WTC11 (cell line): ENCODE measurements at places on chromosomes 5 and 9. TPM values are rescaled to one million over a fixed set of nuclear protein-coding genes. Genes with fewer than 3 reads are reported as not detected.

GRCh38 chr9:85904975-85905374 lies 36.0 kb upstream of the NAA35 start:
- no peak for DNase-seq
- H3K4me3 ChIP-seq: no peak overlapping the region
- no peaks in the 10 kb centered on the region for H3K36me3 ChIP-seq
- H3K4me1 ChIP-seq: no peaks in the 10 kb centered on the region
- H3K27ac ChIP-seq: no peak overlapping the region

DNA sequence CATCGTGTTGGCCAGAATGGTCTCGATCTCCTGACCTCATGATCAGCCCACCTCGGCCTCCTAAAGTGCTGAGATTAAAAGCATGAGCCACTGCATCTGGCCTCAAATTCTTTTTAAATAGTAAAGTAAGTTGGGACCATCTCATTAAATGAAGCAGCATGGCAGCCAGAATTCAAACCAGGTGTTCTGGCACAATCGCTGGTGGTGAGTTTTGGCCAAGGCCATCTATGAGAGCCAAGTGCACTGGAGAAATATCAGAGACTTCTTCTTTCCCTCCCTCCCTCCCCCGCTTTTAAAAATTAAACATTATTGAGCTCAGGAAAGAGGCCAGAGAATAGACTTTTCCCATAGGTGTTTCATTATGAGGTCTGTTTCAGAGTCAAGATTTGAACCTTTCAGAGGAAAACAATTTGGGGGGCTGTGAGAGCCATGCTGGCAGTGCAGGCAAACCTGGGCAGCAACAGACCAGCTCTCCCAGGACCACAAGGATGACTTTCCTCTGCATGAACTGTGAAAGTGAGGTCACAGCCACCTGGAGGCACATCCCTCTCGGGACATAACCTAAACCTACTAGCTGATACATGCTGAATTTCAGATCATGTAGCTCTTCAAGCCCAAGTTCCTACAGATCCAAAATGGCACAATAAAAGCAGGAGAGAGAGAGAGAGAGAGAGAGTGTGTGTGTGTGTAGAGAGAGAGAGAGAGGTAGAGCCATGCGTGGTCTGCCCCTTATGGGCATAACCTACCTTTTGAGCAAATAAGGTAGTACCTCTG lies 94.6 kb upstream of the DMRT1 start:
- peaks cover 38% of the 10 kb centered on the region for H3K36me3 ChIP-seq
- no peaks in the 10 kb centered on the region for H3K27me3 ChIP-seq
- no peak overlapping the region for H3K4me3 ChIP-seq
- H3K4me1 ChIP-seq: peaks cover 29% of the 10 kb centered on the region
- H3K27ac ChIP-seq: 0 out of 2 replicates have a peak overlapping the region, but pooled peaks have one; percentile 13

- DNase-seq: no peak
- no peak overlapping the region for H3K27ac ChIP-seq
- H3K36me3 ChIP-seq: peaks cover 77% of the 10 kb centered on the region
- H3K4me1 ChIP-seq: peaks cover 12% of the 10 kb centered on the region
These were observed 43.7 kb downstream of the TEX10 start for GRCh38 chr9:100308965-100309564.

- peaks cover 28% of the 10 kb centered on the region for H3K4me1 ChIP-seq
- no peak overlapping the region for H3K27ac ChIP-seq
- H3K4me3 ChIP-seq: no peak overlapping the region
These were observed 110.8 kb downstream of the PSAT1 start for GRCh38 chr9:78407636-78408312.

DNA sequence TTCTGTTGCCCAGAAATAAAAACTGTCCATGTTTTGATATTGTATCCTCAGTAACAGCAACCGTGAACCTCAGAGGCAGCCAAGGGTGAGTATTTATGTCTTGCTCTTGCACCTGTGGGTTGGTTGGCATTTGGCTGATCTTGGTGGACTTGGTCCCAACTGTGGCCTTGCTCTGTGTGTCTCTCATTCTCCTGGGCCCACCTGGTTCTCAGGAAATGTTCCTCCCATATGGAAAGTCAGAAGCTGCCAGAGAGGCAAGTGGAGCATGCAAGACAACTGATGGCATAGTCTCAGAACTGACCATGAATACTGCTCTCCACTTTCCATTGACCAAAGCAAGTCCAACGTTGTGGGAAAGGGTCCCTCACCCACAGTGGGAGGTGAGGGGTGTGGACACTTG lies 13.6 kb upstream of the NINJ1 start:
- H3K27me3 ChIP-seq: no peaks in the 10 kb centered on the region
- no peaks in the 10 kb centered on the region; the same call in 1 of the 2 replicates for H3K36me3 ChIP-seq
- H3K4me3 ChIP-seq: no peak overlapping the region
- DNase-seq: no peak
- peaks cover 6% of the 10 kb centered on the region for H3K4me1 ChIP-seq
- no peak overlapping the region for H3K27ac ChIP-seq

CSNK1A1 gene
- total RNA-seq: 265 to 276 TPM (median 269 TPM) in 3 replicates

DNA sequence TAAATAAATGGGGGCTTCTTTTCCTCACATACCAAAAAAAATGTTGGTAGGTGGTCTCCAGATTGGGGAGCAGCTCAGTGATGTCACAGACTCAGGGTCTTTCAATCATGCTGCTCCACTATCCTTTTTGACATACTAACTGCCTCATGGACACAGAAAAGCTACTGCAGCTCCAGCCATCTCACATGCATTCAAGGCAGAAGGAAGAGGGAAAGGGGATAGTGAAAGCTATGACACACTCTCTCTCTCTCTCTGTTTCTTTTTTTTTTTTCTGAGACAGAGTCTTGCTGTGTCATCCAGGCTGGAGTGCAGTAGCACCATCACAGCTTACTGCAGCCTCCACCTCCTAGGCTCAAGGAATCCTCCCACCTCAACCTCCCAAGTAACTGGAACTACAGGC lies 7.9 kb upstream of the ADGRD2 start:
- H3K27me3 ChIP-seq: peaks cover 17% of the 10 kb centered on the region
- no peak overlapping the region for H3K27ac ChIP-seq
- no peak overlapping the region for H3K4me3 ChIP-seq
- no peaks in the 10 kb centered on the region for H3K36me3 ChIP-seq
- no peak for DNase-seq

DNA sequence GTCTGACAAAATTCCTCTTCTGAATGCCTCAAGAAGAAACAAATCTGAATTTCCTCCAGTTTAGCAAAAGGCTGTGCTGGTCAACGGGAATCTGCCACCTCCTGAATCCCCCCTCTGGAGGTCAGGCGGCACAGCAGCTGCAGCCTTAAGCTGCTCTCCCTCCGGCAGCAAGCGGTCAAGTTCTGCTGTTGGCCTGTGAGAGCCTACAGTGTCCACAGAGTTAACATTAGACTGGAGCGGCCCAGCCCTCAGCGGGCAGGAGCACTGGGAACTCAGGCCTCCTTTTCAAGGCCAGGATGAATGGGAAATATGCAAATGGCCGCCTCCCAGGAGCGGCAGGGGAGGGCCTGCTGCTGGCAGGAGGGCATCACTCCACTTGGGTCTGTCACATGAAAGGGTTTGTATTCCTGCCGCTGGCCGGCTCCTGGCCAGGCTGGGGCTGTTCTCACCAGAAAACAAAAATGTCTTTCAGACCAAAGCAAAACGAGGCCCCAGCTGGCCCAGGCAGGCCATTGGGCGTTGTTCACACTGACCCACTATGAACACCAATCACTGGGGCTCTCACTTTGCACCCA lies 8.2 kb downstream of the ACSL6 start:
- H3K36me3 ChIP-seq: no peaks in the 10 kb centered on the region
- DNase-seq: peak; percentile 68
- no peak overlapping the region for H3K4me3 ChIP-seq

TMEM250 gene
- total RNA-seq: 39.4 to 41.0 TPM (median 39.5 TPM) in 3 replicates

DNA sequence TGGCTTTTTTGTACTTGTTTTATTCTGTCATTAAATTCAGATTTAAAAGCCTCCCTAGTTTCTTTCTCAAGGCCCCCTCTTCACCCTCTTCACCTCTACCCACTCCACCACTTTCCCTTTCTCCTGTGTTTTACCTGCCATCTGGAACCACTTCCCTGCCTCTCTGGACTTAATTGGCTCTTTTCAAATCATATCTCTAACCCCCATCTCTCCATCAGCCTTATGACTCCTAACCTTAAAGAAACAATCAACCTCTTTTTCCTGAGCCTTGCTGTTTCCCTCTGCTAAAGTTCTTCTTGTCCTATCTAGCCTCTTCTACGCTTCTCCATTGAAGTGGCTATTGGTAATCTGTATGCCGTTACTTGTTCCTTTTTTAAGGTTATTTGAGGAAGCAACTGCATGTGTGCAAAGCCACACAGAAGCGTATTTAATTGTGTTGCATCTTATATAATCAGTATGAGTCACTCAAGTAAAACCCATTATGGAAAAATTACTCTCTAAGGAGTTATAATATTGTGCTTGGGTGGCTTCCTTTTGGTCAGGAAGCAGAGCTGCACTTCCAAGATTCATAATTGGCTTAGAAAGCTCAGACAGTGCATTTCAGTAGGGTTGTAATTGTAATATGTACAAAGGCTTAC lies 653.6 kb upstream of the ITGA1 start:
- no peak for DNase-seq
- no peak overlapping the region for H3K27ac ChIP-seq
- H3K27me3 ChIP-seq: no peaks in the 10 kb centered on the region
- H3K4me3 ChIP-seq: no peak overlapping the region
- H3K36me3 ChIP-seq: no peaks in the 10 kb centered on the region

FOXD4L6 gene
- not detected in 3 replicates for total RNA-seq

CBY3 gene
- total RNA-seq: 0.25 to 0.37 TPM (median 0.25 TPM) in 3 replicates

GRCh38 chr9:15010581-15010980 lies 100.4 kb upstream of the FREM1 start:
- DNase-seq: no peak
- no peaks in the 10 kb centered on the region for H3K4me1 ChIP-seq
- no peaks in the 10 kb centered on the region for H3K36me3 ChIP-seq
- H3K27ac ChIP-seq: no peak overlapping the region

DNA sequence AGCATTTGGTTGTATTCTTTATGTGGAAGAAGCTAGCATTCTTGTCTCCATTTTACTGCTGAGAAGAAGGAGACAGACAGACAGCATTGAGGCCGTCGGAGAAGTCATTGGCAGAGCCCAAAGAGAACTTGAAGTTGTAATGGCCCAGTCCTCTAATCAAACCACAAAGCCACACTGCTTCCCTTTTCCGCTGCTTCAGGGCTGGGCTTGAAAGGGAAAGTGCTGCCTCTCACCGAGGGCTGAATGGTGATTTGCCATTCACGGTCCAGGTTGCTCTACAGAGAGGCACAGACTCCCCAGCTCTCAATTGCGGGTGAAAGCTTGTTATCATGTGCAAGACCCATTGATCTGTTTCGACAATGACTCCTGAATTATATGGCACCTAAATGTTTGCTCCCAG lies 25.6 kb upstream of the POU4F3 start:
- H3K4me1 ChIP-seq: peaks cover 4% of the 10 kb centered on the region
- H3K4me3 ChIP-seq: no peak overlapping the region
- no peaks in the 10 kb centered on the region for H3K36me3 ChIP-seq
- DNase-seq: no peak

IL9 gene
- not detected in 3 replicates for total RNA-seq

- no peaks in the 10 kb centered on the region for H3K4me1 ChIP-seq
- DNase-seq: no peak
- H3K4me3 ChIP-seq: no peak overlapping the region
- no peak overlapping the region for H3K27ac ChIP-seq
- H3K36me3 ChIP-seq: no peaks in the 10 kb centered on the region; the same call in 1 of the 2 replicates
These were observed 16.2 kb upstream of the FSD1L start for GRCh38 chr9:105431424-105432246.

DNA sequence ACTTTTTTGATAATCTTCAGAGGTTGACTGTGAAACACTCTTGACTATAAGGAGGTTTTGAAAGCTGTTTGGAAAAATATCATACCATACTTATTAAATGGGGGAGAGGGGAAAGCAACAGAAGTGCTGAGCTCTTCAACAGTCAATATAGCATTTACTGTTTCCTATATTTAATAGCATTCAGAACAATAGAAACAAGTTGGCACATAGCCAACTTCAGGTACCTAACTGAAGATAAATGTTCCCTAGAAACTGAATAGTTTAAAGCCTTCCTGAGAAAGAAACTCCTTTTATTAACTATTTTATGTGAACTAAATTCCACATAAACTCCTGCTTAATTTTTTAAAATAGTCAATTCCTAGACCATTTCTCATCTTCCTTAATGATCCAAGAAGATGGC lies 26.3 kb downstream of the SLC31A1 start:
- no peak overlapping the region for H3K27ac ChIP-seq
- peaks cover 4% of the 10 kb centered on the region; the same call in 1 of the 2 replicates for H3K4me1 ChIP-seq
- no peak overlapping the region for H3K4me3 ChIP-seq
- H3K27me3 ChIP-seq: no peaks in the 10 kb centered on the region
- DNase-seq: no peak

DNA sequence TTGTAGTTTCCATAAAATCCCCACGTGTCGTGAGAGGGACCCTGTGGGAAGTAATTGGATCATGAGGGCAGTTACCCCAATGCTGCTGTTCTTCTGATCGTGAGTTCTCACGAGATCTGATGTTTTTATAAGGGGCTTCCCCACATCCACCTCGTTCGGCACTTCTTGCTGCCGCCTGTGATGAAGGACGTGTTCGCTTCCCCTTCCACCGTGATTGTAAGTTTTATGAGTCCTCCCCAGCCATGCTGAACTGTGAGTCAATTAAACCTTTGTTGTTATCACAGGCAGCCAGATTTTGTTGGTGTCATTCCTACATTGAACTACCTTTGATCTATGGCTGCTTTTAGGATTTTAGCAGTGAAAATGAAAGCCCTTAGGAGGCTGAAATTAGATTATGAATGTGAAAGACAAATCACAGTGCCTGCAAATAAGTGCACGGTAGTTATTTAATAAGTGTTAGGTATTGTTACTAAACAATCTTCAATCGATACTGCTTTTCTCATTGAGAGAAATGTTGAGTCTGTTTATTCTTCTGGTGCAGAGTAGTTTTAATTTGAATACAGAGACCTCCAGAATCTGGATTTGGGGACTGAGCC lies 68.0 kb upstream of the C6 start:
- DNase-seq: no peak
- peaks cover 31% of the 10 kb centered on the region for H3K4me1 ChIP-seq
- no peak overlapping the region for H3K4me3 ChIP-seq
- H3K27me3 ChIP-seq: no peaks in the 10 kb centered on the region

BTNL3 gene
- total RNA-seq: not detected in 3 replicates

DNA sequence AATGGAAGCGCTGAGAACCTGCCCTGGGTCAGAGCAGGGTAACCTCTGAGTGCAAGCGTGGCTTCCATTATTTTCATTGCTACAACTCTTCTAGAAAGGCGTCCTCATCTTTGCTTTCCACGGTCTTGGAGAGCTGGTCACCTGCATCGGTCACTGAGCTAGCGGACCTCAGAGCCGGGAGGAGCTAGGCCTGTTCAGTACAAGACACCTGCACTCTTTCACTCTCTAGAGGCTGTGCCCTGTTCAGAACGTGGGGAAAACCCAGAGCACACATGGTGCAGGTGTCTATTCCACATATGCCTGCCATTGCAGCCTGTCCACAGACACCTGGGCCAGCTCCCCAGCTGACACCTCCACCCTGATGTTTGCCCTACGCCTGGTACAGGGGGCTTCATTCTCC lies 147.8 kb upstream of the IRX2 start:
- no peaks in the 10 kb centered on the region; the same call in 1 of the 2 replicates for H3K27me3 ChIP-seq
- no peaks in the 10 kb centered on the region for H3K36me3 ChIP-seq
- H3K27ac ChIP-seq: no peak overlapping the region

- no peak overlapping the region for H3K4me3 ChIP-seq
- H3K36me3 ChIP-seq: peaks cover 36% of the 10 kb centered on the region
- H3K4me1 ChIP-seq: peaks cover 4% of the 10 kb centered on the region
- no peak for DNase-seq
- no peak overlapping the region for H3K27ac ChIP-seq
These were observed 184.0 kb downstream of the FBXO4 start for GRCh38 chr5:42109006-42109572.

GRCh38 chr9:22921742-22922141 lies 475.1 kb downstream of the DMRTA1 start:
- peaks cover 2% of the 10 kb centered on the region; the same call in 1 of the 2 replicates for H3K4me1 ChIP-seq
- no peaks in the 10 kb centered on the region for H3K36me3 ChIP-seq
- H3K27ac ChIP-seq: no peak overlapping the region
